ENCODE measurements at places on chromosomes 1 and 21.
A peak's percentile ranks its signal among the peaks of the same experiment; 100 is the strongest.

DNA sequence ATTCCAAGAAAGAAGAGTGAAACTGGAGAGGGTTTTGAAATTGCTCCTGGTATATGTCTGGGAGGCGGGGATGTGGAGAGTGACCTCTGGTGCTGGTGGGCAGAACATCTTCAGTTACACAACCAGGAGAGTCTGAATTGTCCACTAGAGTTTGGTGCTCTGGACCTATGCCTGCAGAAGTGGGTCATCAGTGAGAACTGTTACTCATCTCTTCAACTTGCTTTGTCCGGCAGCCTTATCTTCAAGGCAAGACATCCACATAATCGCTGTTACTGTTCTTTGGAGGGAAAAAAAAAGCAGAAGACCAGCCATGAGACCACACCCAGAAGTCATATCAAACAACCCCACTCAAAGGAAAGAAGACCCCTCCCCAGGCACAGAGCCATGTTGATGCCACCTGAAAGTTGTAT is 14.9 kb downstream of the SH2D1B start:
- no peak for DNase-seq

GRCh38 chr1:15296585-15297321 is 49.7 kb downstream of the FHAD1 start:
- no peak for DNase-seq

DNA sequence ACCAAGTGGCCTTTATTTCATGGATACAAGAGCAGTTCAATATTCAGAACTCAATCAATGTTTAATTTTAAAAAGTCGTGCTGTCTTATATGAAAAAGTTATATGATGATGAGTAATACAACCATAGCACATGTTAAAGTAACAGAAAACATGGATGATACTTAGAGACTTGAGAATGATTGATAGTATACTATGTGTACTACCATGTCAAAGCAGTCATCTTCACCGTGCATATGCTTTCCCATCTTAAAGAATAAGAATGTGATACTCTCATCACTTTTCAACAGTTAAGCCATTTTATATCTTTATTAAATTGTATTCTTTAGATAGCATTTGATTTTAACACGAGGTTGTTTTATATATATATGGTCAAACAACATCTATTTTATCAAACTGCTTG is 535.9 kb upstream of the ADAMTS5 start:
- DNase-seq, result no peak

DNA sequence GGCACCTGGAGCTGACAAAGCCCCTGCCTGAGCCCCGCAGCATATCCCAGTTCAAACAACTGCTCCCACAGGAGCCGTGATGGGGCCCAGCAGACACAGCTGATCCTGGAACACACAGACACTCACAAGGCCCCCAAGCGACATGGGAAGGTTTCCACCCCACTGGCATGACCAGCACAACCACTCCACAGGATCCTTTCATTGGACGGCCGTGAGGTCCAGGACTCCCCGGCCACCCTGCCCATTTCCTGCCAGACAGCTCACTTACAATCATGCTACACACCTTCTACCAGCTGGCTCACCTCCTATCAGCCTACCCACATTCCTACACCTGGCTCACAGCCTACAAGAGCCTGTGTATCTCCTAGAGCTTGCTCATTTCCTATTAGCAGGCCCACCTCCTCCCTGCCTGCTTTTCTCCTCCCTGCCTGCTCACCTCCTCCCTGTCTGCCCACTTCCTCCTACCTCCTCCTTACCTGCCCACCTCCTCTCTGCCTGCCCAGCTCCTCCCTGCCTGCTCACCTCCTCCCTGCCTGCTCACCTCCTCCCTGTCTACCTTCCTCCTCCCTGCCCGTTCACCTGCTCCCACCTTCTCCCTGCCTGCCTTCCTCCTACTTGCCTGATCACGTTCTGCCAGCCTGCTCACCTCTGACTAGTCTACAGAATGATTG is 73.9 kb downstream of the MATN1 start:
- no peak for DNase-seq

GRCh38 chr1:47881505-47882442 is 115.4 kb downstream of the TRABD2B start:
- no peak for DNase-seq

DNA sequence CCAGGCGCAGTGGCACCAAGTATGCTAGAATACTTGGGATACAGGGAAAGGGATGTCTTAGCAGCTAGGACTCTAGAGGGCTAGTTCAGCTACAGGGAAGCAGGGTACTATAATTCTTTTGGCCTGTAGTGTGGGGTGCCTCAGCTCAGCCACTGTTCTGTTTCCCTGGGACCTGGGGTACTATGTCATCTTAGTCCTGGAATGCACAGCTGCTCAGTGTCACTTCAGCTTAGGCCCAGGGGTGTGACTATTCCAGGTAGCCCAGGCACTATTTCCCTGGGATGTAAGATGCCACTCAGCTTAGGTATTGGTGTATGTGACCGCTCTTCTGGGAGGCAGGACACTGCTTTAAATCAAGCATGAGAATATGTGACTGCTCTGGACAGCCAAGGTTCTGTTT is 34.1 kb downstream of the RGSL1 start:
- DNase-seq, result no peak

- no peak for DNase-seq
Measured at GRCh38 chr1:90973897-90974798, 47.7 kb downstream of the ZNF644 start.

DNA sequence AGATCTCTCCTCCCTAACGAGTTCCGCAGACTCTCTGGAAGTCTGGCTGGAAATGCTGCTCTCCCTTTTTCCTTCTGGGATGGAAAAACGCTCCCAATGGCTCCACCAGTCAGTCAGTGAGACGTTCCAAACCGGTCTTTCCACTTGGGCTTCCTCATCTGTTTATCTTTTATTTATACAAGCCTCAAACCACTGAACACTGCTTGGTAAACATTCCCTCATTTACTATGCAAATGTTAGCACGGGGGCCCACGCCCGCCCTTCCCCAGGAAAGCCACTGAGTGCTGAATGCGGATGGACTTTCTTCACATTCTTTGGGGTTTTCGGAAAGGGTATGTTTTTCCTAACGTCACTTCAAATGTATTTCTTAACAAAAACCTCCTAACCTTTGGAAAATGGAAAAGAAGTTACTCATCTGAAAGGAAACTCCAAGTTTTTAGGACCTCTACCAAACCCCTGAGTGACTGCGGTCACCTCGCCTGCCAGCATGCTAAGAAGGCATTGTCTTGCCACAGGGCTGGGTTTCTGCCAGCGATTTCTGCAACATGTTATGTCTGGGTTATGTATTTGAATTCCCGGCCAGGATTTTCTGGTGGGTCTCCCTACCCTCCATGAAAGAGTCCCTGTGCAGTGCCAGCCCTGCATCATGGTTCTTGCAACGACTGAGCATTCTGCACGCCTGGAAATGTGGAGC is 14.0 kb upstream of the UMODL1 start:
- DNase-seq, result no peak

- no peak for DNase-seq
Measured at GRCh38 chr1:207454046-207454964, at the start of gene CR2. Gene CR2 (plus strand): TSS chr1:207454328. CDS start chr1:207454419, 91 bp downstream.

GRCh38 chr1:153680120-153680403 is 1.6 kb downstream of the NPR1 start:
- DNase-seq, result no peak

DNA sequence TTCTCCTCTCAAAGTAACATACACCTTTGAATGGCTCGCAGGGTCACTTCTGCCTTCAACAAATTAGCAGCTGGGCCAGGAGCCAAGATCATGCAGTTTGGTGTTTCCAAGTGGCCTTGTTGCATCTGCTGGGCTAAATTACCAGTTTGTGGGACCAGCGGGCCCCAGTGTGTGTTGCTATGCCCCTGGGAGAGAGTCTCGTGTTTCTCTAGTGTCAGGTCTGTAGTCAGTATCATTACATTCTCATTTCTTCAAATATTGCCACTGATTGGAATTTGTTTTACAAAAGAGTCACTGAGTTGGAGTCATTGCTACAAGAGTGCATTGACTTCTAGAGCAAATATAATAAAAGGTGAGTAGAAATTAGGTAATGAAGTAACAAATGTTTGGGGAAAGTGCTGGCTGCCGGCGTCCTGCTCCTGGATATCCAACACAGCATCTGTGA is 35.5 kb downstream of the RHOU start:
- DNase-seq, result no peak

DNA sequence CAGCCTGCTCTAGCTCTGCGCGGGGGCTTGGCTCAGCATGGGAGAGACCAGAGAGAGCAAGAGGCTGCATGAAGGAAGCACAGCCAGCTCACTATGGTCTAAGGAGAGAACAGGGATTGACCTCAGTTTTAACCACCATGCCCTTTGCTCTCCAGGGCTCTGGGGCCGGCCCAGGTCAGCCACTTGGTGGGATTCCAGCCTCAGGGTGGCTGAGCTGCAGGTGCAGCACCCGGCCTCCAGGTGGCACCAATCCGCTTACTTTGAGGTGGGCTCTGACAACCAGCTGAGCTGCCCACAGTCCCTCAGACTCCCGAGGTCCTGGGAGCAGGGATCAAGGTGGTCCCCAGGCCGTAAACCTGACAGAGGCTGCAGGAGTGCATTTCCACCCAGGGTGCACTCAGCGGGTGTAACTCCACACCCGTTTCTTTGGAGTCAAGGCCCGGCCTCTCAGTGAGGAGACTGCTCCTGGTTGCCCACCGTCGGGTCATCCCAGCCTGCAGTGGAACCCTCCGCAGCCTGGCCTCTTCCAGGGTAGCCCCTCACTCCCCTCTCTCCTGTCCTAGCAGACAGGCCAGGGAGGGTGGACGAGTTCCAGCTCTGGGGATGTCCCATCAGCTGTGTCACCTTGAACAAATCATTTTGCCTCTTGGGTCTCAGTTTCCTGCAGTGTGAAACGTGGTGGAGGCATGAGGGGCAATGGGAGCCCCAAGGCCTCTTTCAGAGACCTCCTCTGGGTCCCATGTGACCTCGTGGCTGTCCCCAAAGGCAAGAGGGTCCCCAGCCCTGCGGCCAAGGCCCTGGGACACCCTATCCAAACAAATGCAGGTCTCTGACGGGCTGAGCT is 607 bp upstream of the LGR6 start:
- peak; percentile 41 for DNase-seq

DNA sequence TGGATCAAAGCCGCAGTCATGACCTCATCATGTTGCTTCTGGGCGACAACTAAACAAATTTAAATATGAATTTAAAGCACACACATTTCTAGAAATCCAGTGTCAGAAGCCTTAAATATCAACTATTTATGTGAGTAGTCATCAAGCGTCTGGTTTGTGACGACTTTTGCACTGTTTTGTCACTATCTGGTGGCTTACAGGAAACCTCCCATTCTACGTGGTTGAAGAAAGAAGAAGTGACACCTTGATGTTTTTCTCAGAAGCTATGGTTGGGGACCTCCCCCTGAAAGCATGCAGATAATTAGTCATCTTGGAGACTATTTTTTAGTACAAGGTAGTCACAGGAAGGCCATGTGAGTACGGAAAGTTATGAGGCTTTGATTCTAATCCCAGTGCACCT is 58.5 kb downstream of the TENT5C start:
- DNase-seq, result no peak

GRCh38 chr1:30311749-30312148 is 411.6 kb downstream of the MATN1 start:
- DNase-seq, result no peak

DNA sequence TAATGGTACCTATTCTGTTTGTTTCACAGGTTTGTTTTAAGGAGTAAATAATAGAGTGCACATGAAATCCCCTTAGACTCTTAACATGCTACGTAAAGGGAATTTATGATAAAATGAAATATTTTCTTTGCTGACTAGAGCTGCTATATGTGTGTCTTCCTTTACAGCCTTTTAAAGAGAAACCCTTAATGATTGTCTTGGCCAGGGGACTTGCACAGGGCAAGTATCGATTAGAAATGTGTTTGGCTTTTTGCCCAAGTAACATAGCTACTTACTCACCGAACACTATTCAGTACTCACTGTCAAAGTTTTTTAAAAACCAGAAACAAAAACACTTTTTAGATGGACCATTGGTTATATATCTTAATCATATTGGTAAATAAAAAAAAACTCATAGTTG is 71.3 kb upstream of the KIAA1614 start:
- no peak for DNase-seq

DNA sequence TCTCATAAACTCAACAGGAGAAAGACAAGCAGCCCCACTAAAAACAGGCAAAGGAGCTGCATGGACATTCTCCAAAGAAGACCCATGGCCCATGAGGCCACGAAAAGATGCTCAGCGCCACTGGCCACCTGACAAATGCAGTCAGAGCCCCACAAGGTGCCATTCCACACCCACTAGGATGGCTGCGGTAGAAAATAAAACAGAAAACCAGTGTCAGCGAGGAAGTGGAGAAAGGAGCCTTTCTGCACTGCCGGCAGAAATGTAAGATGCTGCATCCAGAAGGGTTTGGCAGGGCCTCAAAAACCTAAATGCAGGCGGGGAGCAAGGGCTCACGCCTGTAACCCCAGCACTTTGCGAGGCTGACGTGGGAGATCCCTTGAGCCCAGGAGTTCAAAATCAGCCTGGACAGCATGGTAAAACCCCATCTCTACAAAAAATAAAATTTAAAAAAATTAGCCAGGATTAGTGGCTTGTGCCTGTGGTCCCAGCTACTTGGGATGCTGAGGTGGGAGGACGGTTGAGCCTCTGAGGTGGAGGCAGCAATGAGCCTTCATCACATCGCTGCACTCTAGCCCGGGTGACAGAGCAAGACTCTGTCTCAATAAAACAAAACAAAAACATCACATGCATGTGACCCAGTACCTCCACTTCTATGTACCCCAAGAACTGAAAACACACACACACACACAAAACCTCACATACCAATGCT is 4.2 kb downstream of the WNT9A start:
- DNase-seq, result no peak

GRCh38 chr1:243587823-243588560 is 262.1 kb downstream of the AKT3 start:
- DNase-seq, result no peak

DNA sequence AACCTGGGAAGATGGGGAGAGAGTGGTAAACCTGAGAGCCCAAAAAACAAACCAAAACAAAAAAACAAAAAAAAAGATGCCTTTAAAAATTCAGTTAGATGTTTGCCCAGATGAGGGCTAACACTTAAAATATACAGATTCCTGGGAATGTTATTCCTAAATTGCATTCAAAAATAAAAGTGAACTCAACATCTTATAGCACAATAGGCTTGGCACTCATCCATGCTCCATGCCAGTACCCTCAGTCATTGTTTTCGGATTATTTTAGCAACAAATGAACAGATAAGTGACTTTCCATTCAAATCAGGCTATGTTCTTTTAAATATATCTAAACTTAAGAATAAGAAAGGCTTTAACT is 3.7 kb downstream of the ATP1A1 start:
- no peak for DNase-seq

DNA sequence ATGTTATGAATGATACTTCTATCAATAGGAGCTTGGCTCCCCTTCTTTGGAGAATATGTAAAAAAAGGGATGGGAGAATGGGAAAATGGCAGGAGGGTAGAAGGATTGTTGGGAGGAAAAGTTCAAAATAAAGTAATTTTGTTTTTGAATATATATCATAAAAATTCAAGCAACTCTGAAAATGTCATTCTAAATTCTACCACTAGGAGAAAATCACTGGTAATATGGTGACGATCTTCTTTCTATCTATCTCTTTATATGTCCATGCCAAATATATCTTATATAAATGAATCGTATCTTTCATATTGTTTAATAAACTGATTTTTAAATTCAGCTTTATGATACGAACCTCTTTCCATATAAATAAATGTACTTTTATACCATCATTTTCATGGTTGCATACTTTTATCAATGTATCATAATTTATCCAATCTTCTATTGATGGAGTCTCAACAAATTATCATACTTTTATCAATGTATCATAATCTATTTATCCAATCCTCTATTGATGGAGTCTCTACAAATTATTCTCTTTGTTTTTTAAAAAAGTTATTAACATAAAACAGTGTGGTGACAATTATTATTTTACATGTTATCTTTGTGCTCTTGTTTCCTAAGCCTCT is 73.7 kb upstream of the MARK1 start:
- DNase-seq, result no peak

- DNase-seq, result no peak
Measured at GRCh38 chr1:239446611-239447010, 60.2 kb downstream of the CHRM3 start.
